ENCODE measurements at places on chromosomes 11 and 22. TPM values are rescaled to one million over a fixed set of nuclear protein-coding genes. Genes with fewer than 3 reads are reported as not detected.
A peak's percentile ranks its signal among the peaks of the same experiment; 100 is the strongest.

DNA sequence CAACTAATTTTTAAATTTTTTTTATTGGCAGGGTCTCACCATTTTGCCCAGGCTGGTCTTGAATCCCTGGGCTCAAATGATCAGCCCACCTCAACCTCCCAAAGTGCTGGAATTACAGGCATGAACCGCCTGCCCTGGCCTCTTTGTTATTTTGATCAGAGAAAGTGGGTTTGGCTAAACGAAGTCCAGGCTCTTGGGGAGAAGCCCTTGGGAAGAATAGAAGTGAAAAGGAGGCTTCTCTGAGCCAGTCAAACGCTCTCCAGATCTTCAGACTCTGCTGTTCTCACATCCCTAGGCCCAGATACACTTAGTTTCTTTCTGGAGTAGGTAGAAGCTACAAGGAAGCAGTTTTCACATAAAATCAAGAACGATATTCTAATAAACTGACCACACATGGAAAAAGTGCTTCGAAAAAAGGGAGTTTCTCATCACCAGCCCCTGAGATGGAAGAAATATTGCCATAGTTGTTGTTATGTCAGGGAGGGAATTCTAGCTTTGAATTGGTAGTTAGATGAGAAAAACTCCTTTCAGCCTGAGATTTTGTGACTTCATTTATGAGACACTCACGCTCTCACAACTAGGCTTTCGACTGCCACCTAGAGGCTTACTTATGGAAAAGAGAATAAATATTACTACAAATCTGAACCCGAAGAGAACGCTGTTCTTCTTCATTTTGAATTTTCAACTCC is 41.7 kb upstream of the AQP11 start:
- H3K27ac ChIP-seq = no peak overlapping the region
- H3K4me3 ChIP-seq = no peak overlapping the region
- H3K36me3 ChIP-seq = no peaks in the 10 kb centered on the region
- no peaks in the 10 kb centered on the region for H3K27me3 ChIP-seq
- H3K4me1 ChIP-seq = no peaks in the 10 kb centered on the region

DNA sequence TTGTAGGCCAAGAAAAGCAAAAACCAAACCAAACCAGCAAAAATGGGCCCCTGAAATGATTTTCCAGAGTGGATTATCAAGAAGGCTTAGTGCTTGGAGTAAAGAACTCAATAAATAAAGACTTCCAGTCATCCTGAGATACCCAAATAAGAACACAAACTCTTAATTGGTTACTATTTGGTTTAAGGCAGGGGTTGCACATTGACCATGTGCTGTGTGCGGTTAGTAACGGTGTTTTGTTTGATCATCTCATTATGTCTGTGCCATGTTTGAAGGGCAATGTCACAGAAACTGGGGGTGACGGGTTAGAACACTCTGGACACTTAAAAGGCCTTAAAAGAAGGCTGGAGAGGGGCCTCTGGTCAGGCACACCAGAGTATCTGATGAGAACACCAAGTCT is 9.7 kb upstream of the MICAL3 start:
- no peak overlapping the region for H3K4me3 ChIP-seq
- H3K36me3 ChIP-seq = no peaks in the 10 kb centered on the region
- H3K27me3 ChIP-seq = peaks cover 5% of the 10 kb centered on the region
- DNase-seq = no peak
- H3K27ac ChIP-seq = no peak overlapping the region

DNA sequence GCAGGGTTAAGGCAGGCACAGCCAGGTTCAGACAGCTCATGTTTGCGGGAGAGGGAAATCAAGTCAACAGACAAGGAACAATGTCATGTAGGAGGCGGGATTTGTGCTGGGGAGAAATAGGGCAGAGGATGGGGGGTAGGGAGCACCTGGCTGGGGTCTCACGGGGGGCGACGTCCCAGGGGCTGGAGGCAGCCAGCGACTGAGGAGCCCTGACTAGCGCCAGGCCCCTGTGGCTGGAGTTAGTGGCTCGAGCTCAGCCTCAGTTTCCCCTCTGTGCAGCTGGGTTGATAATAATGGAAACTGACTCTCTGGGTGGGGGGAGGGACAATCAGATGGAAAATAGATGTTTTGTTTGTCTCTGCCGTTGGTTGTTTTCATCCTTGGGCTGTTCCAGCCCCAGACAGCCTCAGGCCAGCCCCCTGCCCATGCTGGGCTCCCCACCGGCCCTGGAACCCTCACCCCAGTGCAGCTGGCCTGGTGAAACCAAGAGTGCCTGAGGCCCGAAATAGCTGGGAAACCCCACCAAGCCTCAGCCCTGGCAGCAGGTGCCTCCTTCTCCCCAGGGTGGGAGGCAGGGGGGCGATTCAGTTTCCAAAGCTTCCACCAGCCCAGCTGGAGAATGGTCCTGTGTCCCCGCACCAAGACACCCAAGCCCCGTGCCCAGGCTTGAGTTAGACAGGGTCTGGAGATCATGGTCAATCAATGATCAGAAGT is 44.1 kb downstream of the IGLL5 start:
- no peak overlapping the region for H3K27ac ChIP-seq
- DNase-seq = no peak
- peaks cover 5% of the 10 kb centered on the region for H3K4me1 ChIP-seq
- H3K4me3 ChIP-seq = no peak overlapping the region
- H3K36me3 ChIP-seq = no peaks in the 10 kb centered on the region

GRCh38 chr11:64485074-64485473 is 105.9 kb upstream of the SLC22A12 start:
- DNase-seq = no peak
- peaks cover 50% of the 10 kb centered on the region for H3K27me3 ChIP-seq
- no peak overlapping the region for H3K4me3 ChIP-seq
- H3K4me1 ChIP-seq = peaks cover 4% of the 10 kb centered on the region
- H3K36me3 ChIP-seq = no peaks in the 10 kb centered on the region

DNA sequence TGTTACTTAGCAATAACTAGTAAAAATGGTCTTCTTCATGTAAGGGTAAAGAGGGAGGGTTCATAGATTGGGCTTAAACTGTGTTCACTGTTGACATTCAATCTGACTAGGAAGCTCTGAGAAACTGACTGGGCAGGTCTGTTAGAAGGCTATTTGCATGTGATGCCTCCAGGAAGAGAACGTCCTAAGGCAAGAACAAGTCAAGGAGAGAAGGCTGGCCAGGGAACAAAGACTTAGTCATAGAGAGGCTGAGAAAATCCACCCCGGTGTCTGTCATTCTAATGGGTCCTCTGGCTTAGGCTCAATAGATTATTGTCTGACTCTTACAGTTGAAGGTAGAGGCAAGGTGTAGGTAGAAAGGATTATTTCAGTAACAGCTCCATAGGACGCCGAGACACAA is 50.3 kb upstream of the CD44 start:
- no peak overlapping the region for H3K27ac ChIP-seq
- no peaks in the 10 kb centered on the region for H3K27me3 ChIP-seq
- H3K36me3 ChIP-seq = no peaks in the 10 kb centered on the region
- H3K4me1 ChIP-seq = peaks cover 34% of the 10 kb centered on the region
- no peak for DNase-seq

DNA sequence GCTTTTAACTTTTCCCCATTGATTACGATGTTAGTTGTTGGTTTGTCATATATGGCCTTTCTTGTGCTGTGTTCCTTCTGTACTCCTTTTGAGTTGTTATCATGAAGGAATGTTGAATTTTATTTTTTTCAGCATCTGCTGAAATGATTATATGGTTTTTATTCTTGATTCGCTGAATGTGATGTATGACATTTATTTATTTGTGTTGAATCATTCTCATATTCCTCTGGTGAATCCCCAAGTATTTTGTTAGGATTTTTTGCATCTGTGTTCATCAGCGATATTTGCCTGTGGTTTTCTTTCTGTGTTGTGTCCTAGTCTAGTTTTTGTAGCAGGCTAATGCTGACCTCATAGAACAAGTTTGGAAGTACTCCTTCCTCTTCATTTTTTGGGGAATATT is 78.2 kb downstream of the GGT1 start:
- H3K4me3 ChIP-seq = no peak overlapping the region
- H3K27ac ChIP-seq = no peak overlapping the region
- H3K36me3 ChIP-seq = no peaks in the 10 kb centered on the region
- DNase-seq = no peak
- H3K4me1 ChIP-seq = no peaks in the 10 kb centered on the region

DNA sequence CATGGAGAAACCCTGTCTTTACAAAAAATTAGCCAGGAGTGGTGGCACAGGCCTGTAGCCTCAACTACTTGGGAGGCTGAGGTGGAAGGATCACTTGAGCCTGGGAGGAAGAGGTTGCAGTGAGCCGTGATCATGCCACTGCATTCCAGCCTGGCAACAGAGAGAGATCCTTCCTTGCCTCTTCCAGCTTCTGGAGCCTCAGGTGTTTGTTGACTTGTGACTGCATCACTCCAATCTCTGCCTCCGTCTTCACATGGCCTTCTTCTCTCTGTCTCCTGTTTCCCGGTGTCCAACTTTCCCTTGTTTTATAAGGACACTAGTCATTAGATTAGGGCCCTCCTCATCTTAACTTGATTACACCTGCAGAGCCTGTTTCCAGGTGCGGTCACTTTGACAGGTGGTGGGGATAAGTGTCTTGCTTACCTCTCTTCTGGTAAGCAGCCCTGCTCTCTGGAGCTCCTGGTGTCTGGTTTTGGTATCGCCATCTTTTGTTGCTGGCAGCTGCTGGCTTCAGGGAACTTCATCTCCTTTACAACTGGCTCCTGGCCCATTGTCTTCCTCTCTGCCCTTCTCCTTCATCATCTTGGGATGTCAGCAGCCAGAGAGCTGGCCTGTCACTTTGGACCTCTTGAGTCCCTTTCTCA is 8.2 kb upstream of the USP2 start:
- H3K4me3 ChIP-seq = no peak overlapping the region
- no peak overlapping the region for H3K27ac ChIP-seq
- no peak for DNase-seq
- no peaks in the 10 kb centered on the region for H3K36me3 ChIP-seq
- H3K27me3 ChIP-seq = peaks cover 10% of the 10 kb centered on the region

- H3K4me1 ChIP-seq = peaks cover 4% of the 10 kb centered on the region
- no peak overlapping the region for H3K4me3 ChIP-seq
- no peak for DNase-seq
These were observed 2.7 kb downstream of the NDUFS8 start for GRCh38 chr11:68032997-68033707.

- peak; percentile 47 for DNase-seq
- peaks cover 4% of the 10 kb centered on the region for H3K4me1 ChIP-seq
- H3K27me3 ChIP-seq = peaks cover 12% of the 10 kb centered on the region
- H3K36me3 ChIP-seq = no peaks in the 10 kb centered on the region
- no peak overlapping the region for H3K27ac ChIP-seq
These were observed 804 bp downstream of the KCNK4 start for GRCh38 chr11:64291752-64292459.

DNA sequence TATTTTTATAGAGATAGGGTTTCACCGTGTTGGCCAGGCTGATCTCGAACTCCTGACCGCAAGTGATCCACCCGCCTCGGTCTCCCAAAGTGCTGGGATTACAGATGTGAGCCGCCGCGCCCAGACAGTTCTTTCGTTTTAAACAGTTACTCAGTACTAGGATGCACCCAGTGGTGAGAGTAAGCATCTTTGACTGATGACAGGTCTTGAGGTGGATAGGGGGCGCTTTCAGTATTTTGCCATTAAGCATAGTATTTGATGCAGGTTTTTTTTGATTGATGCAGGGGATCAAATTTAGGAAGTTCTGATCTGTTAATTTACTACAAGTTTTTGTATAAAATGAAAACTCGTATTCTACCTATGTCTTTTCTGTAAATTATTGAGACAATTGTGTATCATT is 13.2 kb upstream of the TRIM34 start:
- no peak overlapping the region for H3K27ac ChIP-seq
- no peaks in the 10 kb centered on the region for H3K4me1 ChIP-seq
- no peak for DNase-seq
- no peak overlapping the region for H3K4me3 ChIP-seq
- no peaks in the 10 kb centered on the region for H3K36me3 ChIP-seq
- H3K27me3 ChIP-seq = no peaks in the 10 kb centered on the region

DNA sequence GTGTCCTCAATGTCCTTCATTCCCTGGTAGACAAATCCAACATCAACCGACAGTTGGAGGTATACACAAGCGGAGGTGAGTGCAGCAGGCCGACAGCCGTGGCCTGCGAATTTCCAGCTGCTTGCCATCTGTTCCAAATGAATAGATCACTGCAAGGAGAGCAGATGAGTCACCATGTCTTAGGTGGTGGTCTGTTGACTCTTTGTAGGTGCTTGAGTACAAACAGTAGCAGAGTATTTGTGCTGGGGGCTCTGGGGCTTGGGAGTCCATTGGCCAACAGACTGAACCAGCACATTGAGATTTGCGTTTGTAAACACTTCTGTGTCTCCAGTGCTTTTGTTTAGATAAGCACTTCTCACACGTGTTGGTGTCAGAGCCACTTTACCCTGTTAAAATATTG is 21.1 kb downstream of the EIF3L start:
- H3K36me3 ChIP-seq = peaks cover 5% of the 10 kb centered on the region
- H3K27me3 ChIP-seq = no peaks in the 10 kb centered on the region
- H3K27ac ChIP-seq = no peak overlapping the region
- no peak for DNase-seq
- H3K4me1 ChIP-seq = no peaks in the 10 kb centered on the region

DNA sequence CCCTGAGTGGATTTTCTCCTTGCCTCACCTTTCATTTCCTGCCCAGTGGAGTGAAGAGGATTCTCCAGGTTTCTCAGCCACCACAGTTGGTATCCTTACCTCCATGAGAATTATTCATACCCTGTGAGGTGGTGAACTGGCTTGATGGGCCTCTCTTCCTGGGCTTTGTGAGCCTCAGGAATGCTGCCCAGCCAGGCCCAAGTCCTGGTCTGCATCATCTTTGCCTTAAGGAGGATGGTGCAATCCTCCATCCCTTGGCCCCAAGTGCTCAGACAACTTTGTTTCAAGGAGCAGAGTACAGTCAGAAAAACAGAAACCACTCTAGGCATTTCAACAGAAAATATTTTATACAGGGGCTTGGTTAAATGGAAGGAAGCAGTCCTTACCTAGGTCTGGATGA is 114.2 kb upstream of the CADM1 start:
- H3K27ac ChIP-seq = no peak overlapping the region
- H3K4me3 ChIP-seq = no peak overlapping the region
- DNase-seq = no peak
- H3K4me1 ChIP-seq = no peaks in the 10 kb centered on the region
- peaks cover 5% of the 10 kb centered on the region for H3K27me3 ChIP-seq

DNA sequence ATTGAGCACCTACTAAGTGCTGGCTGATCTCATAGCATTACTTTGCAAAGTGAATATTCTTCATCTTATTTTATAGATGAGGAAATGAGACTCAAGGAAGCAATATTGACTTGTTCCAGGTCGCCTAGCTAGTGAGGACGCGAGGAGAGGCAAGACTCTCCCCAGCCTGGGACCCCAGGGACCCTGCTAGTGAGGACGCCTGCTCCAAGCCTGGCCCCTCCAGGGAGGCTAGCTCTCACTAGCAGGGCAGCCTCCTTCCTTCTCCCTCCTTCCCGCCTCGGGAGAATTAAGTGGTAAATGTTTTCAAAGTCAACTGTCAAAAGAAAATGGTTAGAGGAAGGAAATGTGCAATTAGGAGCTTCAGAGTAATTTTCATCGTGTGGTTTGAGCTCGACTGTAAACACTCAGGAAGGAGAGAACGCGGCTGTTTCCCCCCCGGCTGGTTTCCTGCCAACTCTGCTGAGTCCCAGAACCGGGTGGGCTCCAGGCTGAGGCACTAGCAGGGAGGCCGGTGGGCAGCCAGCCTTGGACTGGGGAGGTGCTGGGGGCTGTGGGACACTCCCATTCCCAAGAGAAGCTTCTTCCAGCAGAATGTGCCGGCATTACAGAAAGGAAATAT is 17.9 kb downstream of the MYEOV start:
- H3K4me1 ChIP-seq = peaks cover 16% of the 10 kb centered on the region
- peak overlapping the region; percentile 2 for H3K4me3 ChIP-seq
- H3K27ac ChIP-seq = peak overlapping the region; percentile 45
- H3K36me3 ChIP-seq = no peaks in the 10 kb centered on the region
- H3K27me3 ChIP-seq = no peaks in the 10 kb centered on the region
- DNase-seq = peak; percentile 32

GGTLC3 gene
- total RNA-seq = not detected

NAV2 gene
- 3.0 TPM for total RNA-seq

NXPE2 gene
- total RNA-seq = 0.18 TPM

LIPT2 gene
- total RNA-seq = 15.7 TPM

All from T-cell (primary cell).